HCT116 (cell line): ENCODE measurements at places on chromosomes 2 and 18. TPM values are rescaled to one million over a fixed set of nuclear protein-coding genes. Genes with fewer than 3 reads are reported as not detected.

Gene TTR
- total RNA-seq = 1.2 TPM

GRCh38 chr2:13240789-13241487, 524.2 kb downstream of the TRIB2 start:
- DNase-seq = no peak

Gene VWC2L
- total RNA-seq = not detected

Gene SNTG2
- total RNA-seq = not detected

DNA sequence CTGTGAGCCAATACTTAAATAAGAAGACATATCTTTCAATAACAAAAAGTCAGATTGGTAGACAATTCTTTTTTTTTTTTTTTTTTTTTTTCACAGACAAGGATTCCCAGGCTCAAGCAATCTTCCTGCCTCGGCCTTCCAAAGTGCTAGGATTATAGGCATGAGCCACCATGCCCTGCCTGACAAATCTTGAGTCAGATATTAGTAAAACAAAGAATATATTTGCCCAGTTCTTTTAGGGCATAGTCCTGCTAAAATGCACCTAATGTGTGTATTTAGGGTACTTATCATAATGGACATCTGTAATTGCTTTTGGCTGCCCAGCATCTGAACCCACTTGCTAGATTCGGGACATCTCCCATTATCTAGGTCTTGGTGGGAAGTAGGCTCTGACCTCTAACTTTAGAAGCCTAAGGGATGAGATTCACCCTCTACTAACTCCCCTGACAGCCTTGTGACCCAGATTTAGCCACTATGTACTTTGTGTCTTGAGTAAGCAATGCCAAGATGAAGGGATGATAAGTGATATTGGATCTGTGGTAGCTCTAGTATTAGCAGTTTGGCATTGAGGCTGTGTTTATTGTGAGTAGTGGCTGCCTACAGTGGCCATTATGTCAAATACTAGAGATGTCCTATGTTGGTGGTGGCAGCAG, 18.5 kb upstream of the PSME4 start:
- DNase-seq = no peak

DNA sequence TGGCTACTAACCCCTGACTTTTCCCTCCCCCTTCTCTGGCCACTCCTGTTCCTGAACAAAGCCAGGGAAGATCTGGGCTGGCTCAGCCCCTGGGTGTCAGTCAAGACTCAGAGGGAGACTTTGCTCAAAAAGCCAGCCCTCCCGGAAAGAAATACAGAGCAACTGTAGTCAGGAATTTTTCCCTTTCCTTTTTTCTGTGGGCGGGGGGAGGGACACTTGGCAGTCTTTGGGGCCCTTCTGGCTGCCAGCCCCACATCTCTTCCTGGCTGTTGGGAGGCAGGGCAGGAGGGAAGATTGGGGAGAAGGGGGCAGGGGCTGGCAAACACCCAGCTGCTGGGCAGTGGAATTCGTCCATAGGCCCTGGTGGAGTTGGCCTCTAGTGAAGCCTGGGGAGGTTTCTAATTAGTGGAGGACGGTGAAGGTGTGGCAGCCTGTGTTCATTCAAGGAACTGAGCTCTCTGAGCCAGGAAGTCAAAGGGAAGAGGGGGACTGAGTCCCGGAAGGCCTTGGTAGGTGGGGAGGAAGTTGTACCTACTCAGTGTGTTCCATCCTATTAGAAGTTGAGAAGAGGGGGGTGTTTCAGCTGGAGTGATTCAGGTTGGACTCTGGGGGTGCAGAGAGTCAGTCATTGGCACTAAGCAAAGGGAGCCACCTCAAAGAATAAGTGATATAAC, 10.9 kb downstream of the IGFBP2 start:
- DNase-seq = no peak

DNA sequence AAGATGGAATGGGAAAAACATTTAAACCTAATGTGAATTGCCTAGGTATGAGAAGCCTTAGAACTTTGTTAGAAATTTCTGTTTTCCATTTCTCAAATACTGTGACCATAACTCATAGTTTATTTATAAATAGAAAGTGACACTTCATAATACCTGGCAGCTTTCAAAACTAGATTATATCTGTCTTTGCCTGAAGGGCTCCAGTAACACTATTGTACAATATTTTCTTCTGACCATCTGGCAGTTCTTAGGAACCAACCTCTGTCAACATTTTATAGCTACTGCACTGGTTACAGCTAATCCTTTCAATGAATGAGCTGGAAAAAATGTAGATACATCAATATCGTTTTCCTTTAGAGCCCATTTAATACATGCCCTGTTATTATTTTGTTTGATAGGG, 237.4 kb downstream of the CAMKMT start:
- DNase-seq = no peak

DNA sequence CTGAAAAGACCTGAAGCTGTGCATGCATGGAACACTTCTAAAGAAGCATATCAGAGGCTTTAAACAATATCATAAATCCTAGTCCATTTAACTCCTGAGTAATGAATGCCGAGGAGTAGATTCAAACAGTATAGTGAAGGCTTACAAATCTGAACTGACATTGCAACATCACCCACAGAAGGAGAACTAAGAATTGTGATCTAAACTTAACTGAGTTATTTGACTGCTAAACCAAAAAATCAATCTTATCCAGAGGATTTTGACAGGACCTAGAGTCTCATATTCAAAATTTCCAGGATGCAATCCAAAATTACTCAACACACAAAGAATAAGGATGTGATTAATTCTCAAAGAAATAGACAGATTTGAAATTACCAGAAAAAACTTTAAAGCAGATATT, 181.0 kb downstream of the SLC39A10 start:
- no peak for DNase-seq

- no peak for DNase-seq
Measured at GRCh38 chr2:139155991-139156390, 375.8 kb upstream of the NXPH2 start.

Gene RNU2-63P
- 7.4 TPM for total RNA-seq

DNA sequence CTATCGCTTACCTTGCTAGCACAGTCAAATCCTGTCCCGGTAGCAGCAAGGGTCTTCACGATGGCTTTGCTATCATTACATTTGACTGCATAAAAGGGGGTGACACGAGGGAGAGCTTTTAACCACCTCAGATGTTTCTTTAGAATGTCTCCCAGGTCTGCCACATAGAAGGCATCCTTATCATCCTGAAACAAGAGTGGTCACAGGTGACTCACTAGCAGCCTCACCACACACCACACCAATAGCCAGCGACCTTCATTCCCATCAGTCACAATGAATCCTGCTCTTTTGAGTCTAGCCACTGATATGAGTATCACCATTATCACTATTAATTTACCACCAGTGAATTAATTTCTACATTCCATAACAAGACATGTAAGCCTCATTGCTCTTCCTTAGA, 3.7 kb downstream of the ODC1 start:
- DNase-seq = no peak

Gene RGPD3
- 0.15 TPM for total RNA-seq

DNA sequence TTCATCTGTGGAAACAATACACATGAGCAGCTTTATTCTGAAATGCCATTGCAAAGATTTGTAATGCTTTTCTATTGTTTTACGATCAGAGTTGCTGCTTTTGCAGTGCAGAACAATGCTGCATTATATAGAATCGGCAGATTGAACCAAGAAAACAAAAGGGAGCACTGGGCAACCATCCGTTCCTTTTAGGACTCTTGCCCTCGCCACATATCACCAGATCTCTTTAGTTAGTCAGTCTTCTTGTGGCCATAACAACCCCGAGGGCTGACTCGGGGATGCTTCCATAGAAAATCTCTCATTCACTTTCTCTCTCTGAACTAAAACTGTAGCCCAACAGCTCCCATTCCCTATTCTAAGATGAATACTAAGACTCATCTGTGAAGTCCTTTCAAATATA, 340.4 kb downstream of the NRXN1 start:
- DNase-seq = no peak

Gene PTPRN
- not detected for total RNA-seq

Gene ST8SIA5
- total RNA-seq = 0.54 TPM

GRCh38 chr2:239208465-239209180, 192.2 kb downstream of the HDAC4 start:
- no peak for DNase-seq

DNA sequence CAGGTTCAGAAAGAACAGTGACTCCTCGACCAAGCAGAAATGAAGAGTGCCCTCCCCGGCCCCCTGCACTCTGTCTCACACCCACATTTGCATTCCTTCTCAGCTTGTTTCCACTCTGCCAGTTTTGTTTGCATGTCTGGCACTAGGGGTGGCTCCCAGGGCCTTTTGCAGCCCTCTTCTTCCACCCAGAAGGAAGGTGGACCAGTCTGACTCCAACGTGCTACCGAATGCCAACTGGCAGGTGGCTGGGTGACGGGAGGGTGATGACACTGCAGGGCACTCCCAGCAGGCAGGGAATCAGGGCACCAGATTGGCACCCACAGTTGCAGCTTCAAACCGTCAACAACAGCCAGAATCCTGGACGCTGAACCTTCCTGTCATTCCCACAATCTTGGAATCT, 371.1 kb downstream of the TXNL1 start:
- DNase-seq = no peak

DNA sequence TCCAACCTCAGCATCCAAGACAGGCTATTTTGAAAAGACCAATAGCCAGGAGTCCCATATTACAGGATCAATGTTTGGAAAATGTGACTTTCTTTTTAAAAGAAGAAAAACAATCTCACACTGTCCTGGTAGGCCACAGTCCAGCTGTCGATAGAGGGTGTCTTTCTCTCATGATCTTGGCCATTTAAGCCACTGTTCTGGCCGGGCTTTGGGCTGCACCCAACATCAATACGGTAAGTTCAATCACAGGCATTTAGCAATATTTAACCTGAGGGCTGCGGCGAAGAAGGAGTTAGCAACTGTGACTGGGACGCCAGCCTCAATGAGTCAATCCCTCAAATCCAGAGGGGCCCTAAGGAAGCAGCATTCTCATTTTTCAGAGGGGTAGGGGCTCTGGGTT, 69.0 kb downstream of the CELF4 start:
- no peak for DNase-seq

DNA sequence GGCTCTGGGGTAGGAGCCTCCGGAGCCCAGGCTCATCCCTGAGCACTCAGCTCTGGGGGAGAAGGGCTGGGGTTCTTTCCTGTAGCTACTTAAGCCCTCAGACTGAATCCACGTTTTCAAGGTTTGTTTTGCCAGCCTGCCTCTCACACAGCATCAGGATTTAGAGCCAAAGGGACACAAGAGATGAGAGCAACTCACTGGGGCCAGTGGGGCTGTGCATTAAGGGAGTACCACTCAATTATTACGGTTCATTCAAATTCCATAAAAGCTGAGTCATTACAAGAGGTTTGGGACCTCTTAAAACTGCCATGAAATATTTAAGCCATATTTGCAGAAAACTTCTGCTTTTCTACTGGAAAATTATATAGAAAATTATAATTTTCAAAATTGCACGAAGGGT, 17.1 kb upstream of the SNED1 start:
- no peak for DNase-seq

- no peak for DNase-seq
Measured at GRCh38 chr2:161842736-161843433, 218.7 kb downstream of the SLC4A10 start.

DNA sequence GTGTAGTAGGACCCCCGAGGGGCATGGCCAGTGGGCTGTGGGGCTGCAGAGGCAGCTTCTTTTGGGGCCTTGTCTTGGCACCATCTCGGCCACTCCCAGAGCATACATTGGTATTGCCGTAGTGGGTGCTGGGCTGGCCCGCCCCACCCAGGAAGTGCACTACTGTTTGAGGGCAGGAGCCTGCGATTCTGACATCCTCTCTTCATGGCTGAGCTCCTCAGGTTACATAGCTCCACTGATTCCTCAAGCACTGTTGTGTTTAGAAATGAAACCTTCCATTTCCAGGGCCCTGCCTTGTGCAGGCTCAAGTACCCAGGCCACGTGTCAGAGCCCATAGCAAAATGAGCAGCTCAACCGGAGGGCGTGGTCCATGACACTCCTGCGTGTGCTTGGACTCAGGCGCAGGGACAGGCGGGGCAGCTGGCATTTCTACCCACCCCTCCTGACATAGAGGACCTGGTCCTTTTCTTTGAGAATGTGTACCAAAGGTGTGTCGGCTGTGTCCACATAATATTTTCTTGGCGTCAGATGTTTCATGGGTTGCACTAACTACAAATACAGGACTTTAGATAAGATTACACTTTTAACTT, 67.9 kb downstream of the DGKD start:
- DNase-seq = no peak

GRCh38 chr2:10759151-10759714, 37.8 kb downstream of the ATP6V1C2 start:
- no peak for DNase-seq

GRCh38 chr2:163800951-163801381, 65.2 kb upstream of the FIGN start:
- no peak for DNase-seq

GRCh38 chr2:30800159-30800558, 7.1 kb downstream of the CAPN13 start:
- no peak for DNase-seq

GRCh38 chr18:38648179-38648578, 1082.6 kb upstream of the CELF4 start:
- DNase-seq = no peak

DNA sequence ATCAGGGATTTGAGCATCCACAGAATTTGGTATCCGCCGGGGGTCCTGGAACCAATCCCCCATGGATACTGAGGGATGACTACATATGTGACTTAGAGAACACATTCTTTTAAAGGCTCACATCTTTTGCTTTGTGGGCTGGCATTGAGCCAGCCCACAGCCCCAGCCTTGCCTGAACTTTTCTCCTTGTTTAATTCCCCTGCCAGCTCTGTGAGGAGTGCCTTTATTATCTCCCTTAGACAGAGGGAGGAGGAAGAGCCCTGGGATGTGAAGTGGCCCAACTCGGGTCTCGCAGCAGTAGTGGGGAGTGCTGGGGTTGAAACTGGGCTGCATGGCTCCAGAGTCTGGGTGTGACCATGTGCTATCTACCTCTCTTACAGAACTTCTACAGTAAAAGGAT, 7.6 kb downstream of the TTC39C start:
- no peak for DNase-seq

- DNase-seq = no peak
Measured at GRCh38 chr18:54134053-54134452, 90.4 kb downstream of the MBD2 start.

Gene MDH1
- total RNA-seq = 192 TPM

DNA sequence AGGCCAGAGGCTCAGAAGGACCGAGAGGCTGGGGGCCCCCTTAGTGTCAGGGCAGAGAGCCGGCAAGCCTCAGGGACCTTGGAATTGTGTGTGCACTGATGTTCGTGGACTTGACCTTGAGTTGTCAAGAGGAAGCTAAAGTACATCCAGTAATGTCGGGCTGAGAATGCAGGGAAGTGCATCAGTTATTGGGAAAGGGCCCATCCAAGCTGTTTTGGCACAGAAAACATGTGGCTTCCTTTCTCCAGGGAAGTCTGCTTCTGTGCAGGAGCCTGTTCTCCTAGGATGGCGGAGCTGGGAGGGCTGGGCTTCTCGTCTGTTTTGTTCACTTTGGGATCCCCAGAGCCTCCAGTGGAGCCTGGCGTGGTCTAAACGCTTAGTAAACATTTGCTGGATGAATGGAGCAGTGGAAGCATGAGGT, 23.7 kb downstream of the ATOH8 start:
- DNase-seq = no peak

Gene FSIP2
- not detected for total RNA-seq

GRCh38 chr18:57188851-57189557, 42.1 kb downstream of the BOD1L2 start:
- no peak for DNase-seq

- DNase-seq = no peak
Measured at GRCh38 chr2:226813148-226813701, 13.6 kb upstream of the IRS1 start.

- no peak for DNase-seq
Measured at GRCh38 chr2:153189091-153189888, 289.3 kb downstream of the RPRM start.
